ENCODE measurements at places on chromosomes 7 and 10.

- no peak for DNase-seq
These were observed 201.2 kb upstream of the SEMA3E start for GRCh38 chr7:83850125-83850524.

GRCh38 chr10:118238573-118239235, 103.4 kb downstream of the FAM204A start:
- no peak for DNase-seq

DNA sequence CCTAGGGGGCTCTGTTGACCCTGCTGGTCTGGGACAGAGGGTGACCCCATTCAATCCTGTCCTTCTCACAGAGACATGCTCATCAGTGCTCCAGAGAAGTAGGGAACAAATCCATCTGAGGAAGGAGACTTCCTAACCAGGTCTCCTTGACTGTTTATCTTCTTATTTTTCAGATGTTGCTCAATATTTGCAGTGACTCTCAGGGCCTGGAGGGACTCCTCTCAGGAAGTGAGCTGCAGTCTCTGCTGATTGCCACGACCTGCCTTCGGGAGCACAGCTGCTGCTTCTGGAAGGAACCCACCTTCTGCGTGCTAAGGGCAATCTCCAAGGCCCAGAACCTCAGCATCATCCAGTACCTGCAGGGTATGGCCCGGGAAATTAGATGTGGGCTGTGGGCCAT, 41.0 kb downstream of the WDFY4 start:
- DNase-seq: no peak

- DNase-seq: no peak
These were observed 52.3 kb downstream of the TPST1 start for GRCh38 chr7:66257481-66257880.

- no peak for DNase-seq
These were observed 85.4 kb downstream of the CCNY start for GRCh38 chr10:35421553-35422178.

- DNase-seq: no peak
These were observed 179.8 kb upstream of the CSTF2T start for GRCh38 chr10:51879238-51879637.

- DNase-seq: no peak
These were observed 5.1 kb upstream of the PLEKHS1 start for GRCh38 chr10:113746217-113746957.

DNA sequence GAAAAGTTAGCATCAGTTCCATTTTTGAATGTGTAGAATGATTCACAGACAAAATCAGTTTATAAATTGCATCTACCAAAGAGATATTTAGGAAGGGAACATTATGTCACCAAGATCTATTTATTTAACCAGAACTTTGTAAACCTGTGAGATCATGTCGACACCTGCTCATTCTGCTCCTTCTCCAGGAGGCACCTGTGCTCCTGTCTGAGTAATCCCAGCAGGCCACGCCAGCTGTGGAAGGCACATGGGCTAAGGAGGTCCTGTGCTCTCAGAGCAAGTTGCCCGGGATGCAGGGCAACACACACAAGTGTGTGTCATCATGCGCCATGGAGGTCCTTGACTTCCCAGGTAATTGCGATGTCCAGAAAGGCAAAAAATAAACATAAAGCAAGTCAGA, 45.5 kb upstream of the ADARB2 start:
- DNase-seq: no peak
